ENCODE measurements at places on chromosomes 7 and 10. TPM values are rescaled to one million over a fixed set of nuclear protein-coding genes. Genes with fewer than 3 reads are reported as not detected.

MRPS33 gene
- 58.3 TPM for total RNA-seq

ZNF511 gene
- total RNA-seq, result 83.6 TPM

ZNF117 gene
- 11.6 TPM for total RNA-seq

GPR85 gene
- not detected for total RNA-seq

ZNF365 gene
- 0.59 TPM for total RNA-seq

POU6F2 gene
- total RNA-seq, result 1.9 TPM

LRRC61 gene
- total RNA-seq, result 24.4 TPM

DDIT4 gene
- 82.9 TPM for total RNA-seq

ORC5 gene
- 28.2 TPM for total RNA-seq

GBX1 gene
- not detected for total RNA-seq

SPRN gene
- total RNA-seq, result 0.42 TPM

MEOX2 gene
- not detected for total RNA-seq

ADCY1 gene
- total RNA-seq, result 21.6 TPM

ARL4A gene
- total RNA-seq, result 36.3 TPM

TDRD1 gene
- not detected for total RNA-seq
